ENCODE measurements at places on chromosomes 4 and X. TPM values are rescaled to one million over a fixed set of nuclear protein-coding genes. Genes with fewer than 3 reads are reported as not detected.

DNA sequence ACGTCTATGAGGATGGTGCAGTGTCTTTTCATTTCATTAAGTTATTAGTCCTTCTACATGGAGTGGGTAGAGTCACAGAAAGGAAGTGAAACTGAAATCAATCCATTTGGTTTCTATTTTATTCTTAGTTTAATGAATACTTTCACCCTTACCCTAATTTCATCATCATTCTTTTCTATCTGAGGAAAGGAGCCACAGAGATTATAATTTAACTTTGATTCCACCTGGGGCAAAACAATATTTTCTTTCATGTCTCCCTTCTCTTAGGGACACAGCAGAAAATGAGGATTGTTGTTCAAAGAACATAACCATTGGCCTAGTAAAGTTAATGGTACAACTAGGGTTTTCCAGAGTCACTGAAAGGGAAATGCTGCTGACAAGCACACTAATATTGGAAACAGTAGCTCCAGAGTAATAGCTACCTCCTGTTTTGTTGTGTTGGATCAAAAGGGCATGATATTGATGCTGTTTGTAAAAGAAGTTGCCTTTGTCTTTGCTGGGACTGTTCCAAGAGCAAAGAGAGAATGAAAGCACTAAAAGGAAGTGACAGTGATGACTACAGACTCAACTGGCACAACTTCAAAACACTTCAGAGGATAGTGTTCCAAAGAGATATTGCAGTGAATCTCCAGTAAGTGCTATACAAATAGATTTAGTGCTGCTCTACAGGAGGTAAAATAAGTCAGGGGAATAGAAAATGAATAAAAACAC is 247.1 kb upstream of the PITX2 start:
- DNase-seq: no peak

DNA sequence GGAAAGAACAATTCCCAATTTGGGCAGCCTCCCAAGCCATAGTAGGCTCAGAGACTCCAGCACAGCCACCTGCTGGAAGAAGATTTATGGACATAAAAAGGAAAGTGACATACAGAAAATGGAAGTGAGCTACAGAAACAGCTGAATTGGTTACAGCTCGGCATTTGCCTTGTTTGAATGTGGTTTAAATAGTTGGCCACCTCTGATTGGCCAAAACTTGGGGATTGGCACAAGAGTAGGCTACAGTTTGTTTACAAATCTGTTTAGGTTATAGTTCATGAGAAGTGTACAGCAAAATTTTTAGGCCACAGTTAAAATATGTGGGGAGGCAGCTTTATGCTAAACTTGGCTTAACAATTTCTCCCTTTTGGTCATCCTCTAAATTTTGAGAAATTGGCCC is 150.4 kb downstream of the MAGEC1 start:
- no peak for DNase-seq

DNA sequence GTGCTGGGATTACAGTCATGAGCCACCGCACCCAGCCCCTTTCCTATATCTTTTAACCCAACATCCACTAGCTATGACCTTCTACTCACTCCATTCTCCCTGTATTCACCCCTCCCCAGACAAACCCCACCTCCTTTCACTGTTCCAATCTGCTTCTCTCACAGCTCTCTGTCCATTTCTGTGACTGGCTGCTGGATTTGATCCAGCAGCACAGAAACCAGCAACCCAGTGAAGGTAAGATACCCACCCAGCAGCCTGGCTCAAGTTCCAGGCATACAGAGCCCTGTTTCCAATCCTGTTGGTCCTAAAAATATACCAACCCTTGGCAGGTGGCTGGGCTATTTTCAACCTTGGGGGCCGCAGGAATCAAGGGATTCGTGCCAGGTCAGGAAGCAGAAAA is 56.9 kb upstream of the SMIM10 start:
- DNase-seq: no peak

DNA sequence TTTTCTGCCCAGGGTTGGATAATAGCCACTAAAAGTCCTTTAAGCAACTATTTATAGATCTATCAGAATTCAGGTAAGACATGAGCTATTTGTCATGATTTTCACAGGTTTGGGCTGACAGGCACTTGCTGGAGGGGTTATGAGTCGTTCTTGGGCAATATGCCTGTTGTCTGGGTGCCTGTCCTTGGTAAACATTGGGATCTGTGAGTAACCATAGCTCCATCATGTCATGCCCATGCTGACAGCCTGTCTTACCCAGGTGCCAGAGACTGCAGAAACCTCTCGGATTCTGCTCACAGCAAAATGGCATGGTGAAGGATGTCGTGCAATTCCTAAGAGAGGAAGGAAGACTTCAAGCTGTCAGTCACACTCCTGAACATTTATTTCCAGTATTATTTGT is 116.0 kb upstream of the PUDP start:
- DNase-seq: peak; percentile 84

DNA sequence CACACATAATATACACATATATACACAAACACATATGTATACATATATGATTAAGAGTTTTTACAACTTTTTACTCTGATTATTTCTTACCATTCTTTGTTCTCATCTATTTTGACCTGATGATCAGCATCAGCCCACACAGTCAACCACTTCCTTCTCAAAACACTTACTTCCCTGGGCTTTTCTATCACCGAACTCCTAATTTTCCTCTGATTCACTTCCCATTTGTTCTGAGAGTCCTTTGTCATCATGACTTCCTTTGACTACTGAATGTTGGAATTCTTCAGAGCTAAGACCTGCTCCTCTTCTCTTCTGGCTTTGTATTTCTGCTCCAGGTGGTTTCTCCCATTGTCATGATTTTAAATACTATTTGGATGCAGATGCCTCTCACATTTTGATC is 209.5 kb upstream of the AFF2 start:
- DNase-seq: no peak

DNA sequence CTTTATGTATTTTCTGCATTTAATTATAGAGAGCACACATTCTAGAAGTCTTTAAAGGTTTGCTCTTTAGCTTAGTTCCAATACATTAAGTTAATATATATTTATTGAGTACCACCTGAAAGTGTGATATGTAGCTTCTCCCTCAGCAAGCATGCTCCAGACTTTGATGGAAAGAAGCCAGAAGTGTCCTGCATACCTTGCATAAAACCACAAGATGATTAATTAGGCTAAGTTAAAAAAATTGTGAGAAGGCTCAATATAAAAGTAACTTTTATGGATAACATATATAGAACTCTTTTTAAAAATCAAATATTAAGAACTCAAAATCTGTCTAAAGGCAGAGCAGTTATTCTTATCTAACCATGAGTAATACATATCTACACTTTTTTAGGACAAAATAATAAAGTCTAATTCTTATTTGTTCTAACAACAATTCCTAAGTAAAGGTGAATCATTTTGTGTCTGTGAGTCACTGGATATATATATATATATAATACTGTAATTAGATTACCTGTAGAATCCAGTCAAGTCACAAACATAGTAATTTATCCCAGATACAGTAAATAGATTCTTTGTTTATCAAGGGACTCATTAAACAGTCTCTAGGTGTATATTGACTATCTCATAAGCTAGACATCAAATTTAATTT is 51.2 kb downstream of the INTS12 start:
- DNase-seq: peak; percentile 54

GRCh38 chr4:18389115-18389514 is 367.6 kb upstream of the LCORL start:
- DNase-seq: no peak

DNA sequence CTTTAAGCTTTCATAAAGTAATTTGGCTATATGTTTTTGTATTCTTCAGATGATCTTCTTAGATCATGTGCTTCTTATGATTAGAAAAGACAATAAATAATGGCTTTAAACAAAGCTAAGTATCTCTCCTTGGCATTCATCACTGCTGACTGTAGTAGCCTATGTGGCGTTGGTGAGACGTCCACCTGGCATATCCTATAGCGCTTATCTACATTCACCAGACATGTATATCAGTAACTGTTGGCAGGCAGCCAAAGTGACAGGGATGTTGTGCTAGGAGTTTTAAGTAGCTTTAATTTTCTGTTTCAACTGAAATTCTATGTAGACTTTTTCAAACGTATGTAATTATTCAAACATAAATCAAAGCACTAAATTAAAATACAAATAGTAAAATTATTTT is 276.4 kb downstream of the IL15 start:
- DNase-seq: no peak

The C4orf46 gene
- total RNA-seq: 13.1 TPM

DNA sequence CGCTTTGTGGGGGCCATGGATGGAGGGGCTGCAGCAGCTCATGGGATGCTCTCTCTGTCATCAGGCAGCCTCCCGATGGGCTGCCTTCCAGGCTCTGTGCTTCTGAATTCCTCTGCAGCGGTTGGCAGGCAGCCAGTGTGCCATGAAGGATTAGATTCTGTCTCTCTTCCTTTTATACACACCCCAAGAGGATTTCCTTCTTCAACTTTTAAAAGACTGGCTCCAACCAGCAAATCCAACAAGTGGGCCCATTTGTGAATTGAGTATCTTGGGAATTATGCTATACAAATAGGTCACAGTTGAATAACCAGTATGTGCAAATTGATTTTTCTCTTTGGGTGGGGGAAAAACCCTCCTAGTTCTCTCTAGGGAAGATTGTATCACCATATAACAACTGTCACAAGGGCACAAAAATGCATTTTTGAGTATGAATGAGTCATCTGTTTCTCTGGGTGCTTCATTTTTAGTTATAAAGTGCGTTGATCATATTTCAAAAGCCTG is 96.8 kb upstream of the FAT1 start:
- DNase-seq: no peak

The SRPK3 gene
- total RNA-seq: 1.5 TPM

GRCh38 chr4:101693842-101694398 is 96.6 kb upstream of the BANK1 start:
- peak; percentile 64 for DNase-seq

DNA sequence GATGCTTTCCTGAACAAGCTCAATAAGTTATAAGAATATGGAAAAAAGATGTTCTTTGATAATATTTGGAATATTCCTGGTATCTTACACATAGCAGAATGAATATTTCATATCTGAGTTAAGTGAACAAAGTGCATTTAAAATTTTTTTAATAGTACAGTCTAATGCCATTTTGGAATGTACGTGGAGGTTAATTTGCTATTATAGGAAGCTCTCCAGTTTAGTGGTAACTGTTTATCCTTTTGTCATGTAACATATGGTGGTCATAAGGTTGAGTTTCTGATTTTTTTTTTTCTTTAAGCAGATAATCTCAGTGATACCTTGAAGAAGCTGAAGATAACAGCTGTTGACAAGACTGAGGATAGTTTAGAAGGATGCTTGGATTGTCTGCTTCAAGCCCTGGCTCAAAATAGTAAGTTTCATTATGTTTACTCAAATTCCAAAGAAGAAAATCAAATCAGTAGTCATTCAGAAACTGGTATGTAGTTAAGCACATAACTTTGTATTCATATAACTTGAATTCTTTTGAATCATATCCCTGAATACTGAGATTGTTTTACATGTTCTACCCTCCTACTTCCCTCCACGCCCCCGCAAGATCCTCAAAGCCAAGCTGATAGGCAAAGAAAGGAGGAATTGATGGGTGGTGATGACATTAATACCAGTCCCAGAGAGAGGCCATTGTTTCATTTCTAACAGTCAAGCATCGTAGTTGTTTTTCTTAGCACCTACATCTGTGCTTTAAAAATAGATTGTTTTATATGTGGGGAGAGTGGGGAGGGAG is 32.1 kb downstream of the RAP1GDS1 start:
- no peak for DNase-seq

GRCh38 chrX:150573702-150574101 is 5.3 kb downstream of the MTM1 start:
- DNase-seq: no peak

DNA sequence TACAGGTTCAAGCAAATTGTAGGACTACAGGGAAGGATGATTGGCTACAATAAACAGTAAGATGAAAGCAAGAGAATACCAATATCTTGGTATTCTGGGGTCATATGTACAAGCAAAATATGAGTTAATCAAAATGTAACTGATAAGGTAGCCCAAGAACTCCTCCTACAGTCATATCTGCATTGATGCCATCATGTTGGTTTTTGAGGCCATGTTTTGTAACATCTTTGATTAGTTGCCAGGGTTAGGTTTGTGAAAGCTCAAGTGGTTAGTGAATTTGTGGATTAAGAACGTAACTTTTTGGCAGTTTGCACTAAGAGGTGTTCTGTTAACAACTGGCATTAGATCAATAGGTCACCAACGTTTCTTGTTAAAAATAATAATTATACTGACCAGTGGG is 59.6 kb downstream of the USP9X start:
- no peak for DNase-seq

Measured in PC-3 (cell line).